NCI-H1694 treated with DMSO at 0.1 percent for 48 hours (cell line): ENCODE measurements at places on chromosomes 5 and 9.

DNA sequence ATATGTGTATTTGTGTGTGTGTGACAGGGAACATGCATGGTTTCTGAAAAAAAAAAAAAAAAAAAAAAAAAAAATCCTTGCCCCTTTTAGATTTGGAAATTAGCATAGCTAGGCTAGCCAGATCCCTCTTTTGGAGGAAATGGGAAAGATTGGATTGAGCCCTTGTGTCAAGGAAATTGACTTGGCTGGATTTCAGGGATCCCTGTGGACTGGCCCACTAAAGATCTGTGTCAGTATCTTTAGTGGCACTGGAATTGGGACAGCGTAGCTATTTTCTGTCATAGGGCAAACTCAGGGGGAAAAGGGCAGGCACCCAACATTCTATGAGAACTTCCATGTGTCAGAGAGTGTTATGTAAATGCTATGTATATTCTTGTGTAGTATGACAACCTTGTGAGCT, 35.4 kb downstream of the SH3GL2 start:
- DNase-seq = no peak

- DNase-seq = no peak
These were observed 5.9 kb downstream of the ABCA2 start for GRCh38 chr9:137021979-137022661.

GRCh38 chr5:179516221-179516620, 34.1 kb upstream of the RUFY1 start:
- no peak for DNase-seq

DNA sequence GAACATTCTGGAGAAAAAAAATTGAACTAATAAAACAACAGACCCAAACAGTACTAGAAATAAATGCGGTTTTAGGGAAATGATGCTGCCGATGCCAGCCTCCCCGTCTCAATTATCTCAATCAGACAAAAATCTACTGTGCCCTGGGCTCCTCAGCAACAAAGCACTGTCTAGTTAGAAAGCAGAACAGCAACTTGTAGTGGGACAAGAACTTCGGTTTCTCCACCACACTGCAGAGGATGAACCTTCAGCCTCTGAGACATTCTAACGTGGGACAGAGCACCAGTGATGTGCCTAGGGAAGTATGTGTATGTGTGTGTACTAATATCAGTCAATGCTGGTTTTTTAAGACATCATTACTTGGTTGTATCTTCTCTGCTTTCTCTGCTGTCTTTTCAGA, 11.1 kb upstream of the CAST start:
- no peak for DNase-seq

- DNase-seq = no peak
These were observed 12.0 kb downstream of the PKD2L2 start for GRCh38 chr5:137901011-137901817.

DNA sequence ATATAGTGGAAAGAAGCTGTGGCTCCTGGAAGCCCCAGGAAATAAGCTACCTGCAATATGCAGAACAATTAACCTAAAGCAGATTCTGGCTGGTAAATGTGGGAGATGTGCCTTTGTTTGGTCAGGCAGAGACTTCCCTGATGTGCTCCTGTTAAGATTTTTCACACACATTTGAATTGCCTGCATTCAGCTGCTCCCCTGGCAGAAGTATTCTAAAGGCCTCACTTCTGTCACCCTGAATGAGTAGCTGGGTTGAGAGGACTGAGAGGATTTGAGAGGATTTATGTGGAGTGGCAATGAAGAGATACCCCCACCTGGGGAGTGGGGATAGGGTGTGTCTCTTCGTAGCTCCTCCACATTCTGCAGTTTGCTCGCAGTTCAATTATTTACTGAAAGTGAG, 130.5 kb downstream of the ST8SIA4 start:
- DNase-seq = no peak

GRCh38 chr5:1371218-1371971, 26.5 kb upstream of the CLPTM1L start:
- no peak for DNase-seq

DNA sequence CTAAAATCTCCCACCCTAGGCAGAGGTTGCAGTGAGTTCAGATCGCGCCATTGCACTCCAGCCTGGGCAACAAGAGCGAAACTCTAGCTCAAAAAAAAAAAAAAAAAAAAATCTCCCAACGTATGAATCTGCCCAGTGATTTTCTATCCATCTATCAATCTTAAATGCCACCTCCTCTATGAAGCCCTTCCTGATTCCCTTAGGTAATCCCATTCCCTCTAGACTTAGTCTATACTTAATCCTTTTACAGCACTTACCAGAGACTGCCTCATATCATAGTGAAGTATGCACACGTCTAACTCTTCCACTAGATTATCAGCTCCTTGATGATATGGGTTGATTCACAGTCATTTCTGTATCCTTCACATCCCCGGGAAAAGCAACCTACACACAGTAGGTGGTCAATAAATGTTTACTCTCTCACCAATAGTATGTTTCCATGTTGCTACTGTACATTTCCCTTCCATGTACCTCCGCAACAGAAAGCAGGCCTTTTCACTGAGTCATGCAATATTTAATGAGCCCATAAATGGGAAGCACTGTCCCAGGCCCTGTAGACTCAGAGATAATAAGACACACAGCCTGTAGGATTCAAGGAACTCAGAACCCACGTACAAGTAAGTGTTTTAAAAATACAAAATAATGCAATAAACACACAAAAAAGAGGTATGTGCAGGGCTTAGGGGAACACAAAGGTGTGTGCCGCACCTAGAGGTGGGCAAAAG, 1.2 kb downstream of the DROSHA start:
- DNase-seq = no peak

GRCh38 chr9:37870799-37871176, 33.1 kb downstream of the SLC25A51 start:
- DNase-seq = no peak

GRCh38 chr5:161546470-161547301, at the start of gene GABRB2:
GABRB2 (minus strand) TSS chr5:161546725; CDS start chr5:161546643, 82 bp downstream.
- DNase-seq = peak; percentile 77

- no peak for DNase-seq
These were observed 3.0 kb upstream of the SAP30L start for GRCh38 chr5:154442801-154443200.

GRCh38 chr5:16619136-16619535, 2.3 kb upstream of the RETREG1 start:
- no peak for DNase-seq

DNA sequence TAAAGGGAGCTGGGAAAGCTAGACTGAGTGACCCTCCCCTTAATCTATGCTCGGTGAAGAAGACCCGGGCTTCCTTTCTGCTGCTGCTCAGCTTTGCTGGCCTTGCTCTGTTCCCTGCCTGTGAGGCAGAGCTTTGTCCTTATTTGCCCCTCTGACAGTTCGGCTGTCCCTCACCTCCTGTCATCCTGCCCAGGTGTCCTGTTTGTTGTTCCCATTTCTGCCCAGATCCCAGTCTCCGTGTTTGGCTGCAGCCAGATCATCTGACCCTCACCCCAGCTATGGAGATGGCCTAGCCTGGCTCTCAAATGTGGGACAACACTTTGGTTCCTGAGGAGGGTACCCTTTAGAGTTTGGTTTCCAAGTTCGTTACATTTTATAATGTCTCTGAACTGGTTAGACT, 20.2 kb downstream of the OTULIN start:
- no peak for DNase-seq

GRCh38 chr5:146607659-146608332, 91.8 kb upstream of the GPR151 start:
- peak; percentile 13 for DNase-seq

GRCh38 chr9:77023726-77024125, 4.3 kb downstream of the FOXB2 start:
- DNase-seq = no peak

DNA sequence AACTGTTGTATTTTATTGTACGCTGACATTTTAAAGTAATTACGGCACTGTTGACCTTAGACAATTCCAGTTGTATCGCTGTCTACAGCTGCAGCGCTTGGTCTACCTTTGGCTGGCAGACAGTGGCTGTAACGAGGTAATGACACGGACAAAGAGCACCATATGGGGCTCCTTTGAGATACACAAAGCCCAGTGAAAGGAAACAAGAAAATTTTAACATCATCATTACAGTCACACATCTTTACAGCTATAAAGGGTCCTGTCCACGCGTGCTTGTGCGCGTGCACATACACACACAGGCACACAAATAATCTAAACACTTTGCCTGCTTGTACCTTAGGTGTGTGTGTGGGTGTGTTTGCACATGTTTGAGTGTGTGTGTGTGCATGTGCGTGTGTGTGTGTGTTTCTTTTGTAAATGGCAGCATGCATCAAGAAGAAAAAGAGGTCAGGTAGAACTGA, 946.0 kb downstream of the NR2F1-AS1 start:
- no peak for DNase-seq

DNA sequence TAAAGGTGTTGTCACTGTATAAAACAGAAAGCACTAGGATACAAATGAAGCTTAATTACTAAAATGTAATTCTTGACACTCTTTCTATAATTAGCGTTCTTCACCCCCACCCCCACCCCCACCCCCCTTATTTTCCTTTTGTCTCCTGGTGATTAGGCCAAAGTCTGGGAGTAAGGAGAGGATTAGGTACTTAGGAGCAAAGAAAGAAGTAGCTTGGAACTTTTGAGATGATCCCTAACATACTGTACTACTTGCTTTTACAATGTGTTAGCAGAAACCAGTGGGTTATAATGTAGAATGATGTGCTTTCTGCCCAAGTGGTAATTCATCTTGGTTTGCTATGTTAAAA, 43.8 kb downstream of the NDFIP1 start:
- DNase-seq = no peak

GRCh38 chr9:121743441-121744001, 92.1 kb downstream of the DAB2IP start:
- no peak for DNase-seq

DNA sequence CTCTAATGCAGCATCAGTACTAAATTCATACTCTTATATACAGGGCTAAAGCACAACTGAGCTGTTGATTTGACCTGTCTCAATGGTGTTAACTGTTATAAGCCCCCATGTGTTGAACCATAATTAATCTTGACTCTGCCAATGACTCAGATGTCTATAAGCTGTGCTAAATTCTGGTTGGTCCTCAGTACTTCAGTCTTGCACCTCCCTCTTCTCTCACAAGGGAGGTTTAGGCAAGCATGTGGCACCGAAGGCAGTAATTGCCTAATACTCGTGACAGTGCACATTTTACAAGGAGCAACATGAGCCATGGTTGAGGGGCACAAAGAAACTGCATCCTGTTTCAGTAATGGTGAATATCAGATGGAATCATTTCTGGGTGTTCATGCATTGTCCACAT, 255.9 kb downstream of the TRPM3 start:
- no peak for DNase-seq

DNA sequence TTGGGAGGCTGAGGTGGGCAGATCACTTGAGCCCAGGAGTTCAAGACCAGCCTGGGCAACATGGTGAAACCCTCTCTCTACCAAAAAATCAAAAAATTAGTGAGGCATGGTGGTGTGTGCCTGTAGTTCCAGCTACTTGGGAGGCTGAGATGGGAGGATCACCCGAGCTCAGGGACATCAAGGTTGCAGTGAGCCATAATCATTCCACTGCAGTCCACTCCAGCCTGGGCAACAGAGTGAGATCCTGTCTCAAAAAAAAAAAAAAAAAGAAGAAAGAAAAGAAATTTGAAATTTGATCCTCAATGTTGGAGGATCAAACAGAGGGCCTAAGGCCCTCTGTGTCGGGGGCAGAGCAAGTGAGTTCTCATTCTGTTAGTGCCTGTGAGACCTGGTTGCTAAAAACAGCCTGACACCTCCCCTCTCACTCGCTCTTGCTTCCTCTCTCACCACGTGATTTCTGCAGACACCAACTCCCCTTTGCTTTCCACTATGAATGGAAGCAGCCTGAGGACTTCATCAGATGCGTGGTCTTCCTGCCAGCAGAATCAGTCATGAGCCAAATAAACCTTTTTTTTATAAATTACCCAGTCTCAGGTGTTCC, 8.4 kb upstream of the GOLPH3 start:
- no peak for DNase-seq

- DNase-seq = no peak
These were observed 213.3 kb downstream of the IRX2 start for GRCh38 chr5:2538169-2538568.

DNA sequence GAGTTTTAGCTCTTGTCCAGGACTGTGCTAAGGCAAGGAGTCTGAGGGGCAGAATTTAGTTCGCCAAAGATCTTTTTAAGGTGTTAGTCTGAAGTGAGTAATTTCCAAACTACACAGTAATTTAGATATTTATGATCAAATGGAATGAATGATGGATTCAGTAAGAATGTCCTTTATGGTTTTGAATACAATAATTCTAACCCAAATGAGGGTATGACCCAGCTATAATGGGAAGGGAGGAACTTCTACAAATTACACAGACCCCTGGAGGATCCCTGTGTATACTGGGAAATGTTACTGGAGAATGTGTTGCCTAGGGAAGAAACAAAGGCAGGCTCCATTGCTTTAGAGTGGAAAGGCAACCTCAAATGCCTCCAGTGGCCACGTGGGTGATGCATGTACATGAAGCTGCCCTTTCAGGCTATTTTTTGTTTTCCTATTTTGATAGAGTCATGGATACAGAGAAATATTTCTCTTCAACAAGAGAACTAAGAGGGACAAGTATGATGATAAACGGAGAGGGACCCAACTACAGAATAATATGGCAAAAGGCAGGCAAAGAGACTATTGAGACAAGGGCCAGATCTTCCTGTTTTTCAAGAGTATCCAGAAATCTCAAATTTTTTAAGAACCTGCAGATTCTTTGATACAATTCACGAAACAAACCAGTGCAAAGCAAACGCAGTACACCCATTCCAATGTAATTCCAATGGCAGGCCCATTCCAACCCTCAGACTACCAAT, 25.4 kb downstream of the SLC1A3 start:
- no peak for DNase-seq

DNA sequence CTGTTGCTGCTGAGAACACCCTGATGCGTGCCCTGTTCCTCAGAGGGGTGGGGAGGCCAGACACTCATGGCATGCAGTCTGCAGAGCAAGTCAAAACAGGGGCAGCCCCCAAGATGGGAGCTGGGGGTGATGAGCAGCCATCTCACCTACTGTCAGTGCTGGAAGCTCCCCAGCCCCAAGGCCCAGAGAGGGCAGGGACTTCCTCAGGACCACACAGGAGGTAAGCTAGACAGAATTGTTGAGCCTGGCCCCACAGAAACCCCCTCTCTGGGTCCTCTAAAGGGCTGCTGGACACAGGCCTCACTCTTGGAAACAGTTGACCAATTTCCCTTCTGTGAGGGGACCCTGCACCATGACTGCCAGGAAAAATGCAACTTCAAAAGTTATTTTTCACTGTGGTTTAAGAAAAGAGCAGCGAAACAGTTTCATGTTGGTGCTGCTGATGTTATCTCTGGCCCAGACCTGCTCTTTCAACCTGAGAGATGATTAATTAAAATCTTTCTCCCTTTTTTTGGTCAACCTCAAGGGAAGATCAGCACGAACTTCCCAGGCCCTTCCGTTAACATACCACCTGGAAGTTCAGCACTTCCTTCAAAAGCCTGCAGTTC, 9.6 kb downstream of the CSF2 start:
- DNase-seq = no peak

DNA sequence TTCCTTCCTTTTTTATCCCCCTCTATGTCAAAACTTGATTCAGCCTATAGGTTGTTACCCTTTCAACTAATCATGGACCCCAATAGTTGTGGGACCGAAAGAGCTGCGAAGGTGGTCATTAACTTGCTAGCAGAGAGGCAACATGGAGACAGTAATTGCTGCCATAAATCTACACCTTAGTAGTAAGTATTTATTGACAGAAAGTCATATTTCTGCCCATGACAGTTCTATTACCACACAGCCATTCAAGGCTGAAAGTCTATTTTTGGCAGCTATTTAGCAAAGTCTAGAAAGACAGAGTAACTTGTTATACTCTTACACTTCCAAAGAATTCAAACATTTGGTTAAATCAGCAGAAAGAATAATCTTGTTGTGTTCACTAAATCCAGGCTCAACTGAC, 236.2 kb downstream of the PRELID2 start:
- no peak for DNase-seq
